ENCODE measurements at places on chromosomes 6 and 20.

DNA sequence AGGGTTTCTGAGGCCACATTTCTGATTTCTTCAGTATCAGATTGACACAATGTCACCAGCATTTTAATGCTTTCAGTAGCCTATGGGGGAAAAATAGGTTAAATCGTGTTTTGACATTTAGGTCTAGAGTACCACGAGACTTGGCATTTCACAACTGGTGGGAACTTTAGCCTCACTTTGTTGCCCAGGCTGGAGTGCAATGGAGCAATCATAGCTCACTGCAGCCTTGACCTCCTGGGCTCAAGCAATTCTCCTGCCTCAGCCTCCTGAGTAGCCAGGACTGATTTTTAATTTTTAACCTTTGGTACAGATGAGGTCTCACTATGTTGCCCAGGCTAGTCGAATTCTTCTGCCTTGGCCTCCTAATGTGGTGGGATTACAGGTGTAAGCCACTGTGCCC, 11.0 kb upstream of the ARMH2 start:
- DNase-seq: no peak

- DNase-seq: no peak
Measured at GRCh38 chr20:51121901-51122412, 99.0 kb upstream of the KCNG1 start.

GRCh38 chr6:47016261-47016660, 25.9 kb downstream of the ADGRF1 start:
- DNase-seq: no peak

- peak; percentile 76 for DNase-seq
Measured at GRCh38 chr20:35883778-35884540, 70.3 kb downstream of the SCAND1 start.

DNA sequence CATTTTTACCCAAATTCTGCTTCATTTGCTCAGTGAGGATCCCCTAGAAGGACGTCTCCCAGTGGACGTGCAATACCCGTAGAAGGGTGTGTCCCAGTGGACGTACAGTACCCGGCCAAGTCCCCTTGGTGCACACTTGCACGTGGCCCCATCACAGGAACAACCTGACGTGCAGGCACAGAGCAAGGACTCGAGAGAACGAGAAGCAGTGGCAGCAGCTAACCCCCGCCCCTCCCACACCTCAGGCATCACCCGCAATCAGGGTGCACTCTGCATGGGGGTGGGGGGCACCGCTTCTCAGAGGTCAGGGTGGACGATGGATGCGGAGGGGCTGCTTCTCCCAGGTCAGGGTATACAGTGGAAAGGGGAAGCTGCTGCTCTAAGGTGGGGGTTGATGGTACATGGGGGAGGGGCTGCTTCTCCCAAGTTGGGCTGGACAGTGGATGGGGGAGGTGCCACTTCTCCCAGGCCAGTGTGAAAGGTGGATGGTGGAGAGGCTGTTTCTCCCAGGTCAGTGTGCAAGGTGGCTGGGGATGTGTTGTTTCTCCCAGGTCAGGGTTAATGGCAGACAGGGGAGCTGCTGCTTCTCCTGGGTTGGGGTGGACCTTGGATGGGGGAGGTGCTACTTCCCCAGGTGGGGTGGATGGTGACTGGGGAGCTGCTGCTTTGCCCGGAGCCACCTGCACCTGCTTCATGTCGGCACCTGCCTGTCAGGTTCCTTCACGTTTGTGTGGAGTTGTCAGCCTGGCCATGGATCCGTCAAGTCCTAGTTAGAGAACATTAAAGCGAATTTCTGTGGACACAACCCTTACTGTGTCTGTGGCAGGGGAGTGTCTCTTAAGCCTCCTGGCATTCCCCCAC, 1.0 kb upstream of the THBS2 start:
- no peak for DNase-seq

GRCh38 chr6:19268117-19268516, 569.1 kb upstream of the ID4 start:
- no peak for DNase-seq

- DNase-seq: no peak
Measured at GRCh38 chr20:54250691-54251090, 42.8 kb downstream of the PFDN4 start.

All from hippocampal formation (tissue), 2 donors.